ENCODE measurements at places on chromosomes 5 and 9.

DNA sequence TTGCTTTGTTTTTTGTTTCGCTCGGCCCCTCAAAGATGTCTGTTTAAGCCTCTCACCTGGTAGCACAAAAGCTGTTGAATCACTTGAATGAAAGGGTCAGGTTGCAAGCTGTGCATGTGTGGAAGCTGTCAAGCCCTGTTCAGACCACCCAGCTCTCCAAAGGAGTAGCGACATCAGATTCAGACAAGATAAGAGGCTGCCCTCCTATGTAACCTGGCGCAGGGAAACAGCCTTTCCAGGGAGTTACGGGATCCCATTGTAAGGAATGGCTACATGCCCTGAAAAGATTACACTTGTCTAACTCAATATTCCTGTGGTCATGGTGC lies 2.9 kb downstream of the FREM1 start:
- DNase-seq = no peak

DNA sequence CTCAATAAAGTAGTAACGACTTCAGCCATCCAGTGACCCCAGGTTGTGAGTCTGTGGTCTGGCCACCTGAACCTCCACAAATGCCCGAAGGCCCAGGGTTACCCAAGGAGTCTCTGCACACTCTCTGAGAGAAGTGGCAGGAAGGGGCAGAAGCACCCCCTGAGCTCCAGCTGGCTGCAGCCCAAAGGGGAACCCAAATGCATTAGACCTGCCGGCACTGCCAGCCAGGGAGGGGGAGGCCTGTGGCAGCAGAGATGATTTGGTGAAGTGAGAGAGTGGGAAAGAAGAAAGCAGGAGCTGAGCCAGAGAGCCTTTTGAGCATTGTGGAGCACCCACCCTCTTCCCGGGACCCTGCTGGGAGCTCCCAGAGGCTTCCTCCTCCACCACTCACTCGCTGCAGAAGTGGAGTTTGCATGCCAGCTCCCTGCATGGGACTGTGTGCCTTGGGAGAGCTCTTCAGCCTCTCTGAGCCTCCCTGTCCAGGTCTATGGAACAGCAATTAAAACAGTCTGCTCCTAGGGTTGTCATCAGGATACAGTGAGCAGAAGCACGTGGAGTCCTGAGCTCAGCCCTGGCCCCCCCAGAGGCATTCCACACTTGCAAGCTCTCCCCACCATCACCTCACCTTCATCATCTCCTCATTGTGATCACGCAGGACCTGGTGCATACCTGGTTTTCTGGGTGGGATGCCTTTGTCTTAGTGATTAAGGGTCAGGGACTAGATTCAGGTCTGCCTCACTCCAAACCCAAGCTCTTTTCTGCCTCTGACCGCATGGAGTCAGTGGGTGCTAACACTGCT lies 13.8 kb upstream of the ANGPTL2 start:
- no peak for DNase-seq

DNA sequence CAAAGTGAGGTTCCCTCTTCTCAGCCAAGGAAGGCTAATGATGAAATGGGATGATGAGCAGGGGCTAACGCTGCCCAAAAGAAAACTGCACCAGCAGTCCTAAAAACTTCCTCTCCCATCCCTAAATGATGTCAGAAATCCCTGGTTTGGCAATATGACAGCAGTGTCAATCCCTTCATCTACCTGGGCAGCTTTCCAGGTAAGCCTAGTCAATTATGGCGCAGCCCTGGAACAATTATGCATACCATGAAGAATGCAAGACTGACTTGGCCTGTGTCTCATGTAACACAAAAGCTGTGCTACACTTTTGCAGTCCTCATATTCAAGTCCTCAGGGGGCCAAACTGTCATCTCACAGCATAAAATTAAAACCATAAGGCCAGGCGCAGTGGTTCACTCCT lies 7.0 kb downstream of the DMGDH start:
- no peak for DNase-seq

DNA sequence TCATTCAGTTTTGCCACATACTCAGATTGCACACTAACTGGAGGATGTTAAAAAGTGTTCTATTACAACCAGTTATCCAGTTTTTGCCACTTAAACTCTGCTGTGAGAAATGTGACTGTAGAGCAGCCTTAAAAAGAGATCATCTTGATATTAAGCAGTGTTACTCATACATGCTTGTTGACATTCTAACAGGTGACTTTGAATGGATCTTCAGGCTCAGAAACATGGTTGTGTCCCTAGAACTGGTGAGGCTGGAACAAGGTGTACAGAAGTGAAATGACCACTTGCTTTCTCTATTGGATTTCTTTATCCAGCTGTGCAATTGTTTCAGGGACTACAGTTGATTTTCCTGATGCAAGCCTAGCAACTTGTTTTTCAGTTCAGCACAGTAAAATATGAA lies 166.1 kb upstream of the CCDC152 start:
- DNase-seq = no peak

DNA sequence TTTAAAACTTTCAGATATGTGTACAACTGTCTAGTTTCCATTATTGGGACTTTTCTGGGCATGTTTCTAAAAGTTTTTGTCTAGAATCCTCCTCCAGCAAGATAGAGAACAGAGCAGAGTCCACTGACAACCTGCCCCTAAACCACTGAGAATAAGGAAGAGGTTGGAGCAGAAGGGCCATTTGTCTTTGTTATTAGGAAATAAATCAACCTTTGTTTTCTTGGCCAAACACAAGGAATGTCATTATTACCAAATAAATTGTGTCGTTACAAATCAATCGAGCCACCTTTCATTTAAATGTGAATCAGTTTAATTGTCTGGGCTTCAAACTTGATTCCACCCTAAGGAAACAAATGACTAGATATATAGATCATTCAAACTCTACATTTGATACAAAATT lies 81.4 kb downstream of the GAS1 start:
- no peak for DNase-seq

DNA sequence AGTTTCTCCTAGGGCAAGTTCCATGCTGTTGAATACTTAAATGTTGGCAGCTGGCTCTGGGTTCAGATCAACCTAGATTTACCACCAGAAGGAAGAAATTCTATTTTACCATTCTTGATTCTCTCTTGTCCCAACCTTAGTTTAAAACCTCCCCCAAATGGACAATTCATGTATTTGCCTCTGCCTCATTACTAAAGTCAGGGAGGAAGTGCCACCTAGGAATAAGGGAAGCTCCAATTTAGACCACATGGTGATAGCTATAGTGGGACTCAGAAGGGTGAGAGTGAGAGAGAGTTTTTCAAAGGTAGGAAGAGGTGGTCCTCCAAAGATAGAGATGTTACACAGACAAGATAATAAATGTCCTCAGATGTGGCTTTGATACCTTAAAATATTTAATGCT lies 53.4 kb upstream of the PAM start:
- no peak for DNase-seq

DNA sequence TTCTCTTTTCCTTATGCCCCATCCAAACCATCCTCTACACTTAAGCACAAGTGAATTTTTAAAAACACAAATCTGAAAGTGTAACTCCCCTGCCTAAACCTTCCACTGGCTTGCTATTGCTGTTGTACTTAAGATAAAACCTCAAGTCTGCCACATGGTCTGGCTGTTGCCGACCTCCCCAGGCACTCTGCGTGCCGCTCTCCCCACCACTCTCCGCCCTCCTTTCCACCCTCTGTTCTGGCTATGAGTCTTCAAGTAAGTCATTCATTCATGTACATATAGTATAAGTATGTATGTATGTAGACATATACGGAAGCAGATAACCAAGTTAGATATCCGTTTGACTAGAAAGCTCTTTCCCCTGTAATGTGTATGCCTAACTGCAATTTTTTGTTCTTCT lies 94.7 kb upstream of the ANKRD55 start:
- DNase-seq = no peak

GRCh38 chr9:127637322-127637847 lies 25.3 kb downstream of the STXBP1 start:
- peak; percentile 31 for DNase-seq

DNA sequence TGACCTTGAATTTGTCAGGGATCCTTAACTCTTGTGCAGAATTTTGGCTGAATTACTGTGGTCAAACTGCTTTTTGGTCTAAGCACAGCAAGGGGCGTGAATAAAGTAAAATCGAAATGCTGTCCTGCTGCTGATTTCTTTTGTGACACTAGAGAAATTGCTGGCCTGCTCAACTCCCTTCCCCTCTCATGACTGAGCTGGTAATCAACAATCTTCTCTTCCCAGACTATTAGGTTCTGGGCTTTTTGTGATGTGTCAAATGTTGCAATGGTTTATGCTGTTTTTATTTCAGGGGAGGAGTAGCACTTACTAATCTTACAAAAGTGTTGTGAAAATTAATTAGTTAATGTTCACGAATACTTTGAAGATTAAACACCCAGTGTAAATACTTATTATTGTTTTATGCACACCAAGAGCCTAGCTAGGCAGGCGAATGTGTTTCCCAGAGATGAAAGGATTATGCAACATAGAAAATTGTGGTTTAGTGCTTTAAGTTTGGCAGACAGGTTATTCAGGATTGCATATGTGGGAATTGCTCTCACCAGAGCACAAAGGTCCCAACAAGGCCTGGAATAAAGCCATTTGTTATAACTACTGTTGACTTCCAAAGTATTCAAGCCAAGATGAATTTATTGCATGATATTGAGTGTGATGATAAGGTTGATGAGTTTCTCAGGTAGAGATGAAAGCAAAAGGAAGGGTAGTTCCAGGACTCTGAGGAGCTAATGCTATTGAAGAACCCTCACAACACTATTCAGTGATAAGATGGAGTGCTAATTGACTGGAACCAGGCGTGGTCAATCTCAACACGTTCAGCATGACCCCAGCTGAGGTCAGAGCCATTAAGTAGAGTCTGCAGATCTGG lies 280.7 kb upstream of the ZNF608 start:
- DNase-seq = peak; percentile 38

DNA sequence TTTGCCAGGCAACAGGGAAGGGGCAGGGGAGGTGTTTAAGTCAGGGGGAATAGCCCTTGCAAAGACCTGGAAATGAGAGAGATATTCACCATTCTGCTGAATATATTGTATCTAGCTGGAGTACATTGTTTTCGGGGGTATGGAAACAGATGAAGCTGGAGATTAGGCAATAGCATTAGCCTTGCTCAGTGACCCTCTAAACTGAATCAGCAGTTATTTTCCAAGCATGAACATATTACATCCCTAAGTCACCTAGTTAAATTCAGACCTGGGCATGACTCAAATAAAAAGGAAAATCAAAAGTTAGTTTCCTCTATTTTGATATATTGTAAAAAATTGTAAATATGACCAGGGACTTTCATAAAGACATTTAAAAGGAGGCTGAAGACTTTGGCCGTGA lies 544.6 kb upstream of the TRPC7 start:
- DNase-seq = no peak

DNA sequence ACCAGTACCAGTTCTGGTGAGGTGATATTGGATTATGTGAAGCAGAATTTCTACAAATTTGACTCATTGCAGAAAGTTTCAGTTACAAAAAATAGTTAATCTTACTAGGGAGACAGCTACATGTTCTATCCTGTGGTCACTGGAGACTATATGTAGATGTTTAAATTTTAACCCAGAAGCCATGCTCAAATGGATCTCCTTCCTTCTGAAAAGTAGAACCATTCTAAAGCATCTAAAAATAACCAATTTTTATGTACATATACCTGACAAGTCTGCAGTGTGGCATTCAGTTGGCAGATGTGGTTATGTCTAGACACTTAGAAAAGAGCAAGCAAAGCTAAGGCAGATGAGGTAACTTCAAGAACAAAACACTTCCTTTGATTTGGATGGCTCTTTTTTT lies 65.5 kb upstream of the POU4F3 start:
- DNase-seq = no peak

DNA sequence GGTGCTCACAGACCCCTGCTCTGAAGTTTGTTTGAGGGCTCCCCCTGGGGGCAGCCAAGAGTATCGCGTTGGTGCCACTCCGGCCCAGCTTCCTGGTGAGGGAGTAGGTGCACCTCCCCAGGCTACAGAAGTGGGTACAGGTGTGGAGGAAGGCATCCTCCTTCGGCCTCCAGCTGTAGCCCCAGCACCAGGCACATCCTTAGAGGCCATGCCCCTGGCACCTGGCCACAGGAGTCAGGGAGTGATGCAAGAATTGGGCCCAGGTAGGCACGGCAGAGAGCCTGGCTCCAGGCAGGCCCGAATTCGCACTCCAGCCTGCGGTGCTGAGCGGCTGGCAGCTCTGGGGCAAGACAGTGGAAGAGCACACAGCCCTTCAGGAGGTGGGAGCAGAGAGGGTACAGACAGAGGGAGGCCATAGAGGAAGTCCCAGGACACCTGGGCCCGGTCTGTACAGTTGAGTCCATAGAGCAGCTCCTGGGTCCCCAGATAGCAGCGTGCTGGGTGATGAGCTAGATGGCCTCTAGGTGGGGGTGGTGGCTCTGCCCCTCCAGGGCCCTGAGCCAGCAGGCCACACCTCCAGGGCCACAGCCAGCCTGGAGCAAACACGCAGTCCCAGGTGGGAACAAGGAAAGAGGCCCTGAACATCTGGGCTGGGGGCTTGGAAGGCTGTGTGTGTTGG lies 2.4 kb downstream of the SAPCD2 start:
- DNase-seq = peak; percentile 85

- no peak for DNase-seq
Observed at GRCh38 chr5:28748446-28748845, 1710.1 kb upstream of the CDH9 start.

GRCh38 chr9:11758016-11758415 lies 935.2 kb upstream of the TYRP1 start:
- no peak for DNase-seq

DNA sequence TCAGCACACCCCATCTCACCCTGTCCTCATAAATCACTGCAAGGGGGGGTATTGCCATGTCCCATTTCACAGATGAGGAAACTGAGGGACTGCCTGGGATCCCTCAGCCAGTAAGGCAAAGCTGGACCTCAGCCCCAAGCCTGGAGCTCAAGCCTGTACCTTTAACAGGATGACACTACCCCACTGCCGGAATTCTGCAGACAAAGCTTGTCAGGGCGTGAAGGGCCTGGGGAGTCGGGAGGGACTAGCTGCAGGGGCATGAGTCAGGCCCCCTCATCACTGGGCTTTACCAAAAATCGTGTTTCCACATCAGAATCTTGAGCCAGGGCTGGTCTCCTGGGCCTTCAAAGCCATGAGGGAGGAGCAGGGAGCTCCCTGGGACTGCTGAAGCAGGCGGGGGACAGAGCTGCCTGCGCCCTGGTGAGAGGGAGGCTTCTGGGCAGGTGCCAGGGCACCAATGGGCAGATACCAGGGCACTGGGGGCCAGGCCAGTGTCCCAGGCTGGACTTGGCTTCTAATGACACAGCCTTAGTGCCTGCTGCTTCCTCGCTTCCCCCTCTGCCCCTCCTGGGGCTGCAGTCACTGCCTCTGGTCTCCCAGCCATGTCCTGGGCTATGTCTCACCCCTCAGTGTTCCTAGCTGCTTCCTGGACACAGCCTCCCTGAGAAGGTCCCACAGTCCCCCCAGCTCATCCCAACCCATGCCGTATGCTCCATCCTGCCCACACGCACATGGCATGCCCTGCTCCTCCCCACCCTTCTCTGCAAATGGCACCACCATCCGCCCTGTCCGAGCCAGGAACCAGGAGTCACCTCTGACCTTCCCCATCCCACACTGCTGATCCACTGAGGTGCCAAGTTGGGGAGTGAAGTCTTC lies 80.7 kb downstream of the LMX1B start:
- DNase-seq = no peak

- DNase-seq = no peak
Observed at GRCh38 chr5:151670083-151670686, 16.5 kb downstream of the SPARC start.

GRCh38 chr5:41921874-41922273 lies 3.2 kb upstream of the FBXO4 start:
- DNase-seq = no peak

- no peak for DNase-seq
Observed at GRCh38 chr5:143932584-143932983, 120.6 kb downstream of the HMHB1 start.

GRCh38 chr5:88883059-88883835 lies at the start of gene MEF2C:
Gene MEF2C (minus strand): TSS chr5:88883184. CDS start chr5:88823788, 59,396 bp downstream.
- DNase-seq = peak; percentile 63
